ENCODE measurements at places on chromosomes 4 and X.
A peak's percentile ranks its signal among the peaks of the same experiment; 100 is the strongest.

- ATAC-seq = no peak
These were observed 61.1 kb downstream of the RGS12 start for GRCh38 chr4:3353752-3354454.

DNA sequence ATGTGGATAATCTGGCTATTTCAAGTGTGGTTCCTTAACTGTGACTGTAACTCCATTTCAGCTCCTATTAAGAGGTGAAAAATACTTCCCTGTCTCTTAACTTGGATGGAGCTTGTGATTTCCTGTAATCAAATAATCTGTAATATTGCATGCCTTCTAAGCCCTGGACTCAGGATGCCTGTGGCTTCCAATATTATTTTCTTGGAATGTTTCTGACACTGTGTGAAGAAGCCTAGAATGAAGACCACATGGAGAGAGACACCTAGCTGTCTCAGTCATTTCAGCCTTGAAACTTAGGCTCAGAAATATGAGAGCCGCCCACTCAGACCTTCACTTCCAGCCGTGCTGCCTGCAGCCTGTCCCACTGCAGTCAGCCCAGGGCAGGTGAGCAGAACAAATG is 544.3 kb downstream of the TRIML1 start:
- no peak for ATAC-seq

- no peak for ATAC-seq
These were observed 949.5 kb upstream of the ADGRL3 start for GRCh38 chr4:60250657-60251056.

DNA sequence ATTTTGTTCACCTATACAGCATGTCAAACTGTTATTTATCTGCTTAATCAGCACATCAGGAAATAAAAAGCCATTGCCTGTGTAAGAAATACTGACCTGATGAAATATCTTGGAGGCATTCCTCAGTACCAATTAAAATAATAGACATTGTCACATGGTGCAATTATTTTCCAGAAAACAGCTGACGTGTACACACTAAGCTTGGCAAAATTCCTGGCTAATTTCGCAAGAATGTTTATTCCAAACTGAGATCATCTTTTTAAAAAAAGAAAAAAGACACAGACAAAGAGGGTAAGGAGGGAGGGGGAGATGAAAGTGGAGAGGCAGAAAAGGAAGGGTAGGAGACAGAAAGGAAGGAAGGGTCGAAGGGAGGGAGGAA is 61.9 kb upstream of the NFKB1 start:
- ATAC-seq = peak; percentile 73

DNA sequence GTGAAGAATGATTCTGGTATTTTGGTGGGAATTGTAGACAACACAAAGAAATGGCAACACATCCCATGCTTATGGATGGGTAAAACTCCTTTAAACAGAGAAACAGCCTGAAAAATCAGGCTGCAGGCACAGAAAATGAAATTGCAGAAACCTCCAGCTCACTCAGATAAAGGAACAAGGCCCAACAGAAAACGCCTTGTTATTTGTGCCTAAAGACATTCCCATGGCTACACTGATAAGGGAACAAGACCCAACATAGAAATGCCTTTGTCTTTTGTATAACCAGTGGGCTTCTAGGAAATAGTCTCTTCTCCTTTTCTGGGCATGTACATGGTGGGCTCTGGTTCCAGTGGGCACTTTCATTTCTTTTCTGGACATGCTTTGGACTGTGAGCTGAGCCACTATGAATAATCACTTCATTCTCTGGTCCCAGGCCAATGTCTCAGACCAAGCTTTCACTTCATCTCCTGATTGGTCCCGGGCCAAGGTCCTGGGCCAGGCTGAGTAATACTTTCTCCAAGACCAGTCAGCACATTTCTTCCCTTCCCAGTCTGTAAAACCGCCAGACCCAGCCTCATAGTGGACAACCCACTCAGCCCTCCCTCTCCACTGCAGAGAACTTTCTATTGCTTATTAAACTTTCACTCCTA is 160.5 kb downstream of the TBX22 start:
- ATAC-seq = no peak

- peak; percentile 36 for ATAC-seq
These were observed 89.6 kb upstream of the MAD2L1 start for GRCh38 chr4:120156120-120156718.

DNA sequence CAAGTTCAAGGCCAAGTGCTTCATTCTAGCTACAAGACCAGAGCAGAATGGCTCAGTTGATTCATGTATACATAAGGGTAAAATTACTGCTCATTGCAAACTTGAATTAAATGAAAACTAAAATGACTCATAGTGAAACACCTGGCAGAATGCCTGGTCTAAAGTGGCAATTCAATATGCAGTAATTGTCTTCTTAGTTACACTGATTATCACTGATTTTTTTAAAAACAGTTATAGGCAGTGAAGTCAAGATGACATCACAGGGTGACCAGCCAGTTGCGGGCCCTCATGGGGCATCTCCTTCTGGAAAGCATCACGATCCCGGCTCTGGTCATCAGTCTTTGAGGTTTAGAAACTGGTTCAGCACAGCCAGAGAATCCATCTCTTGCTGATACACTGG is 154.2 kb downstream of the RAB28 start:
- no peak for ATAC-seq
